Activated T-helper 2 cell treated with anti-CD3 and anti-CD28 coated beads, Interferon-gamma antibody, Interleukin-2, Interleukin-4, amounts not matched to agents 10 μg/mL and 5 μg/mL and 100 μg/mL, durations not matched to agents 14 hours and 24 hours and 36 hours (primary cell): ENCODE measurements at places on chromosomes 7 and 10. TPM values are rescaled to one million over a fixed set of nuclear protein-coding genes. Genes with fewer than 3 reads are reported as not detected.

BMPER gene
- not detected in 2 replicates for total RNA-seq

RSPH10B gene
- 0.30 and 0.59 TPM in 2 replicates for total RNA-seq

NXPH1 gene
- not detected in 2 replicates for total RNA-seq

ZNF804B gene
- total RNA-seq, result not detected in 2 replicates

CD36 gene
- total RNA-seq, result not detected in 2 replicates

MEIG1 gene
- total RNA-seq, result 0.62 TPM in 1 of 2 replicates, not detected in the other

GIMAP4 gene
- total RNA-seq, result 36.7 and 39.1 TPM in 2 replicates

GHRHR gene
- total RNA-seq, result not detected in 2 replicates

DNAH11 gene
- 2.0 and 3.7 TPM in 2 replicates for total RNA-seq

ACTL6B gene
- not detected in 2 replicates for total RNA-seq

LIPK gene
- total RNA-seq, result not detected in 2 replicates

LIPF gene
- total RNA-seq, result not detected in 2 replicates

SLC13A1 gene
- total RNA-seq, result not detected in 2 replicates

FZD1 gene
- 0.80 and 0.84 TPM in 2 replicates for total RNA-seq

ANKRD22 gene
- total RNA-seq, result not detected in 2 replicates

CHST15 gene
- 0.07 TPM in 1 of 2 replicates, not detected in the other for total RNA-seq

GNAT3 gene
- total RNA-seq, result not detected in 2 replicates

NUTM2E gene
- 0.11 TPM in 1 of 2 replicates, not detected in the other for total RNA-seq

MRLN gene
- total RNA-seq, result not detected in 2 replicates

SLC39A12 gene
- total RNA-seq, result not detected in 2 replicates

ANXA8L1 gene
- total RNA-seq, result not detected in 2 replicates

SFRP4 gene
- not detected in 2 replicates for total RNA-seq

CPA2 gene
- 0.14 TPM in 1 of 2 replicates, not detected in the other for total RNA-seq

RNF32 gene
- total RNA-seq, result 2.9 and 3.4 TPM in 2 replicates

ADAMTS14 gene
- total RNA-seq, result 0.39 and 0.46 TPM in 2 replicates

PDGFA gene
- total RNA-seq, result 10.6 and 11.9 TPM in 2 replicates

MALRD1 gene
- not detected in 2 replicates for total RNA-seq

CLRN3 gene
- total RNA-seq, result not detected in 2 replicates

ASZ1 gene
- not detected in 2 replicates for total RNA-seq
